GM10248 (cell line): ENCODE measurements at places on chromosomes 6 and 20.

GRCh38 chr20:24658920-24659660 is 189.7 kb downstream of the SYNDIG1 start:
- DNase-seq = no peak

- DNase-seq = no peak
Measured at GRCh38 chr6:167799033-167799821, 27.5 kb upstream of the AFDN start.

DNA sequence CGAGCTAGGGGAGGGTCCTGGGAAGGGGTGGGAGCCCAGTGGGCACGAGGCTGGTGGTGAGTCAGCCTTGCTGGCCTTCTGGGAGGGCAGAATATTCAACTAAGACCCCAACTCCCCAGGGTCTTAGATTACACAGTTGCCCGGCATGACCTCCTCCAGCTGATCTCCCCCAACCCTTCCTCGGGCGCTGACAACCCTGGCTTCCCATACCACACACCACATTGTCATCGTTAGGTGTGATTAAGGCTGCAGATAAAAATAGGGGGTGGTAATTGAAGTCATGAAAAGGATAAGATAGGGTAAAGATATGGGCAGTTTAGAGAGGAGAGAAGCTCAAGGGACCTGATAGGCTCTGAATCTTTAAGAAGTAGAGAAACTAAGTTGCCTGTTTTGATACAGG is 10.5 kb downstream of the CDC40 start:
- no peak for DNase-seq

GRCh38 chr6:147127587-147127986 is 76.6 kb upstream of the STXBP5 start:
- DNase-seq = no peak

DNA sequence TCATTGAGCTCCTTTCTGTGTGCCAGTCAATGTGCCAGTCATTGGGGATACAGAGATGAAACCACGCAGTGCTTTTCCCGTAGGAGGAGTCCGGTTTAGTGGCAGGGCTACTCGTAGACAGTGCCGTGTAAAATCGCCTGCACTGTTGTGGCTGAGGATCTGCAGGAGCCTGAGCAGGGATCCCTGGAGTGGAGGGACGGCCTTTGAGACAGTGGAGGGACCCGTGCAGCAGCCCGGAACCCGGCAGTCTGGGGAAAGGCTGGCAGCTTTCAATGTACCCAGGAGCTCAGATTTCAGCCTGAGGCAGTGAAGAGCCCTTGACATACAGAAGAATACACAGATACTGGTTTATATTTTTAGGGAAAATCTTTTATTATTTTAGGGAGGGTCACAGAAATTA is 203.3 kb downstream of the ARID1B start:
- no peak for DNase-seq

DNA sequence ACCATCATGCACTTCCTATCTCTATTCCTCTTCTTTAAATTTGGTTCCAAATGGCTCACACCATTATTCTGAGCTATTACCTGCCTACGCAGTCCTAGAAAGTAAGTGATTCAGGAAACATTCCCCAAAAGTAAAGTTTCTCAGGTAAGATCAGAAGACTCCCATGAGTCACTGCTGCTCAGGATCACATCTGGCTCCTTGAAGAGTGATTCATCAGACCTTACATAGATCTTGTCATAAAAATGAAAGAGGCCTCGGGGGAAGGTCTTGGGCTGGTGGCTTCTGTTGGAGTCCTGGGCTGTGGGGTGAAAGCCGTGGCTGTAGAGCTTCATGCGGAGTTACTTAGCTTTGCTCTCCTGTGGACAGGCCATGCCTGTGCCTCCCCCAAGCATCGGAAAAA is 35.9 kb downstream of the PLG start:
- DNase-seq = no peak

GRCh38 chr6:140437619-140438345 is 1063.3 kb upstream of the CITED2 start:
- no peak for DNase-seq

DNA sequence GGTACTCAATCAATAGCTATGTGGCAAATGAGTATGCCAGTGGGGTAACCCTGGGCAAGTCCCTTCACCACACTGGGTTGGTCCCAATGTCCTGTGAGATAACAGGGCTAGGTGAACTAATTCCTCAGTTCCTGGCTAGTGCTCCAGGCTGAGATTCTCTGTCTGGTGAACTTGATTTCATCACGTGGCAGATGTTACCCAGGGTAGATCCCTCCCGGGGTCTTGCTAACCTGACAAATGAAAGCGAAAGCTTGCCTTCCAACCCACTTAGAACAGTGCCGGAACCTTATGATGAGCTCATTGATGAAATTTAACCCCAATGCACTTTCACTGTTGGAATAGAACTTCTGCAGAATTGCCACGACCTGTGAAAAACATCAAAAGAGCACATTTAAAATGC is 6.6 kb upstream of the ANKRD60 start:
- no peak for DNase-seq

- DNase-seq = no peak
Measured at GRCh38 chr6:157246048-157246630, 77.2 kb downstream of the TMEM242 start.

GRCh38 chr6:11246722-11247121 is 14.3 kb upstream of the NEDD9 start:
- DNase-seq = no peak

- DNase-seq = no peak
Measured at GRCh38 chr6:36800223-36801076, 38.8 kb downstream of the CPNE5 start.

- no peak for DNase-seq
Measured at GRCh38 chr20:18052856-18053255, 4.9 kb downstream of the OVOL2 start.

- no peak for DNase-seq
Measured at GRCh38 chr6:148367411-148368024, 24.9 kb downstream of the SASH1 start.

- DNase-seq = no peak
Measured at GRCh38 chr6:144758602-144759001, 473.5 kb downstream of the UTRN start.

DNA sequence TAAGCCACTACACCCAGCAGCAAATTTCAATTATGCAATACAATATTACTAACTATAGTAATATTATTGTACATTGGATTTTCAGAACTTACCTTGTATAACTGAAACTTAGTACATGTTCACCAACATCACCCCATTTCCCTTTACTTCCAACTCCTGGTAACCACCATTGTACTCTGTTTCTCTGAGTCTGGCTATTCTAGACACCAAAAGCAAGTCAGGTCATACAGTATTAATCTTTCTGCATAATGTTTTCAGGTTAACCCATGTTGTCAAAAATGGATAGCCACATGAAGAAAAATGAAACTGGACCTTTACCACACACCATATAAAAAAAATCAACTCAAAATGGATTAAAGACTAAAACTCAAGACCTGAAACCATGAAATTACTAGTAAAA is 558.2 kb downstream of the MMUT start:
- no peak for DNase-seq
